ENCODE measurements at places on chromosomes 4 and X.

- DNase-seq, result no peak
Observed at GRCh38 chr4:21722157-21722839, 226.3 kb downstream of the KCNIP4 start.

DNA sequence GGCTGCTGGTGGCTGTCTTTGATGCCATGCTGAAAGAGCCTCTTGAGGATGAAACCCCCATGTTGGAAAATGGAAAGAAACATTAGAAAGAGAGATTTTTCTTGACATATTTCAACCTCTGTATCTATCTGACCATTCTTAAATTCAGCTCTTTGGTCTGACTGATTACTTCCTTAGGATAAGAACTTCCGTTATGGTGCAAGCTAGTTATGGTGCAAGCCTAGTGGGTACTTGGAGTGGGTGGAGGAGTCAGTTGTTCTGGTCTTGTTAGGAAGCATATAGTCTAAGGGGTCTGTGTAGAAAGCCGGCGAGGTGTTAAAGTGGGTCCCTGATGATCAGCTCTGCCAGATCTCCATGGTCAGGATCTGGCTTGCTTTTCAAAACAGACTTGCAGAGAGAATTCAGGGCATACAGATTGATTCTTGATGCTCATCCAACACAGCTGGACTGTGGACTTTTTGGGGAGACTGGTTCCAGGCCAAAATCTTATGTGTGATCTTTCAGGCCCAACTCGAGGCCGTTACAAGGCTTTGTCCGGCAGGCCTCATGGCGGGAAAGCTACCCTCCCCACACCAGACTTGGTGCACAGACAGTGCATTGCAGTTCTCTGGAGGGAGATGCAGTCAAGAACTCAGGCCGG lies 82.8 kb upstream of the BOD1L1 start:
- no peak for DNase-seq

DNA sequence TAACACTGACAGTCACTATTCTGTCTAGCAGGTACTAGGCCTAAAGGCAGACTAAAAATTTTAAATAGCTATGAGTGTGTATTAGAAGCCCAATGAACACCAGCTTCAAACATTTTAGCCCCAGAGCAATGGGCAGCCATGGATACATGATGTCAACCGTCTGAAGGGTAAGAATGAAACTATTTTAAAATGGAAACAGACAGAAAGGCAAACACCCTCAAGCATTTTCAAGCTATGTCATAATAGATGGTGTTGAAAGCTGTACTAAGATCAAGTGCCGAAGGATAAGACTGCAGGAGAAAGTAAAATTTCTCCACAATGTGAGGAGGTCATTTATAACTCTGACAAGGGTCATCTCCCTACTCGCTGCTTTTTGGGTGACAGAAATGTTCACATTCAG lies 225.0 kb downstream of the COL25A1 start:
- no peak for DNase-seq

- no peak for DNase-seq
Observed at GRCh38 chrX:71147496-71148277, 3.0 kb downstream of the NLGN3 start.

DNA sequence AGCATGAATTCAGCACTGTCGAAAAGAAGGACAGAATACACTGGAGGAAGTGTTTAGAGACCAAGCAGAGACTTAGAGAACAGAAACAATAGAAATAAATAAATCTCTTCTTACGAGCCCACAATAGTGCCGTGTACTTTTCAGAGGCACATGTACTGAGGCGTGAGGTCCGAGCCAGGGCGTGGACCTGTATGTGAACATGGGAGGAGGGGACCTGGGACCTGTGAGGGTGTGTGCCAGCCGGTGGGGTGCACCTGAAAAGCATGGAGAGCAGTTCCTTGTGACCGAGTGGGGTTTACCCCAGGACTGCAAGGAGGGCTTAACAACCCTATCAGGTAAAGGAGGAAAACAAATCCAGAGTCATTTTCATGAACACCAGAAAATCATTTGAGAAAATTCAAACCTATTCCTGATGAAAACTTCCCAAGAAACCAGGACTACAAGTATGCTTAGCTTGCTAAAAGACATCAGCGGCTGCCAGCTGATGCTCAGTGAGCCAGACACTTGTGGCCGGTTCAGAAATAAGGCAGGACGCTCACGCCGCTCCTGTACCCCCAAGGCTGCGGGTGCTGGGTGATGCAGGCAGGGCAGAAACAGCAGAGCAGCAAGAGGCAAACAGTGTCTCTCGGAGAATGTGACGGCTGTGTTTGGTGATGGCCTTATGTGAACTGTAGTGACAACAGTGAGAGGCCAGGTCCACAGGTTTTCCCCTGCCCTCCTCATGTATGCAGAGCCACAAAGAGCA lies 37.1 kb downstream of the NELFA start:
- no peak for DNase-seq
